ENCODE measurements at places on chromosomes 7 and 10.

DNA sequence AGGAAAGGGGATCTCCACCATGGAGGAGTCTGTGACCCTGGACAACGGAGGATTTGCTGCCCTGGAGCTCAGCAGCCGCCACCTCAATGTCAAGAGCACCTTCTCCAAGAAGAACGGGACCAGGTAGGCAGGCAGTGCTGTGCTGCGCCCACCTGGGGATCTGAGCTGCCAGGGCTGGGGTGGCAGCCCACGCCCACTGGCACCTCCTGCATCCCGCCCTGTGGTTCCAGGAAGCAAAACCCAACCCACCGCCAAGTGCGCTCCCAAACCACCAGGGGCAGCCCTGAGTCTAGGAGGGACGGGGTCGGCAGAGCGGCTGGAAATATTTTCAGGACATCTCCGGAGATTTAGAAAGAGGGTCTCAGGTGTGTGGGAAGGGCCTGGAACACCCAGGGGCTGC is 440.3 kb upstream of the FOXK1 start:
- no peak for DNase-seq

DNA sequence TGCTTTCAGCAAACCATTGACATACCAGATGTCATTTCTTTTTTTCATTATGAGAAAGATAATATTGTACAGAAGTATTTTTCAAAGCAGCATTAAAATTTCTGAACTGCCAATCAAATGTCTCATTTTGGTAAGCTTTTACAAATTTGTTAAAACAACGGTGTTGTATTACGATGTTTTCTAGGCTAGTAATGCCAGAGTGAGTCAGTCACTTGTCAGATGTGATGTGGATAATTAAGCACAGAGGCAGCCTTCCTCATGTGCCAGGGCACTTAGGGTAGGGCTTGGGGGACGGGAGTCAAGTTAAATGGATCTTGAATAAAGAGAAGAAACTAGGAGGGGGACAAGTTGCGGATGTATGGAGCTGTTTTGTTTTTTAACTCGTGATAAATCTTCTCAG is 10.1 kb downstream of the PSTK start:
- no peak for DNase-seq

DNA sequence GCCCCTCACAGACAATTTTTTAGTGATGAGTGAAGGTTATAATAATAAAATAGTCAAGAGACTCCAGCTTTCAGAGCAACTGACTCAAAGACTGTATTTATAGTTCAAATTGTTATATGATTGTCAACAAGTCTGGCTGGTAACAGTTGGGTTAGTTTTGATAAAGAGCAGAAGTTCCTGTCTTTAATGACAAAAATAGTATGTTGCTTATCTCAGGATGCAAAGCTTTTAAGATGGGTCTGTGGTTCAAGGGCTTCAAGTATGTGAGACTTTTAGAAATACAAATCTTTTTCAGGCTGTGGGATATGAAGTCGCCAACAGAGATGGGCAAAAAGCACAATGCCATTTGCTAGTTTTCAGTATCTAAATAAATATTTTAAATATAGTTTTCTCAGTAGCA is 118.4 kb downstream of the ABCA13 start:
- no peak for DNase-seq

GRCh38 chr10:95217476-95217875 is 23.4 kb downstream of the ACSM6 start:
- DNase-seq: no peak

DNA sequence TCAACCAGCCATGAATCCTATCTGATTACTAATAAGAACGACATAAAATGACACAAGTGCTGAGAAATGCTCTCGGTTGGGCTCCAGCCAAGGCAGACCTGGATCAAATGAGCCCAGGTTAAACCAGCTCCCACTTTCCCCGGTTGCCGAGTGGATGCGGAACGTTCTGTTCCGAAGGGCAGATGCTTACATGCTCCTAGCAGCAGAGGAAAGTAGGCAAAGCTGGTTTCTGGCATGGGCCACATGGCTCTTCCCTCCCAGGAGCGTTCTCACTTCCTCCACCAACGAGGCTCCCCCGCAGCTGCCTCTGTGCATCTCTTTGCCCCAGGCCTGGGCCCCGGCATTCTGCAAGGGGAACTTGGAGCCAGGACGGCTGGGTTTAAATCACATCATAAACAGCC is 61.8 kb upstream of the SDK1 start:
- DNase-seq: no peak

- DNase-seq: no peak
These were observed 63.7 kb downstream of the CARD11 start for GRCh38 chr7:2979951-2980350.

- DNase-seq: no peak
These were observed 49.2 kb upstream of the ZMIZ1 start for GRCh38 chr10:79019441-79020014.

DNA sequence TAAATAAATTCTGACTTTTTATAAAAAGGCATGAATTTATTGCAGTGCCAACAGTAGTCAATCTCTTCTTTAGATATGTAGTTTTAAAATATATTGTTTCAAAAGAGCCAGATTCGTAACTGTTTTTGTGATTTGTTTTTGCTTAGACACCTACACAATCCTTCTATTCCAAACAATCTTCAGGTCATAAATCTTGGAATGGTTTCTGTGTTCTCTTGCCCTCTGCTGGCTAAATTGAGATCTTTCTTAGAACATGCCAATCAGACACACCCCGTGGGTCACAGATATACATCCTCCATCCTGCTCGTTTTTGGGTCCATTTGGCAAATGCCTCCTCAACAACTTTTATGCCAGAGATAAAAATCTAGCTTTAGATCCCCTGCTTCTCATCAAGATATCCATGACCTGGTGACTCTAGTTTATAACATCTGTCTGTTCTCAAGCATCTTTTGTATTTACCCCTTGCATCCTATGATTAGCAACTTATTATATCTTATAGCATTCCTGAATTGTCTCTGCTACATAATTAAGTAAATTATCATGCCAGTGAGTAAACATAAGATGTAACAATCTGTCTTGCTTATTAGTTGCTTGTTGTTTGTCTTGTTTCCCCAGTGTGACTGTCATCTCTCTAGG is 35.3 kb upstream of the IFRD1 start:
- no peak for DNase-seq

DNA sequence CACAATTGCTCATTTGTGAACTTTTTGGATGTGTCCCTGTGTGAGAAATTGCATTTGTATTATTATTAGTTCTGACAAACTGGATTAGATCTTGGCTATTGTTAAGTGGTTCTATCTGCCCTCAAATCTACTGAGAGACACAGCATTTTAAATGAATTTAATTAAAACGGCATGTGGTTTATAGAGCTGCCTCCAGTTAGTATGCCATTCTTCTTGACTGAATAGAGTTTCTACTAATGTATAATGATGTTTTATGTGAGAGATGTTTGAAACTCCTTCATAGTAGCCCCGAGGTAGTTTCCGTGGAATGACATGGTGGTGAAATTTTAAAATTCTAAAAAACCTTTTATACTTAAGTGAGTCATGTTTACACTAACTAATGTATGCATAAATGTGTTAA is 110.9 kb downstream of the DYNC1I1 start:
- no peak for DNase-seq

- DNase-seq: no peak
These were observed 231.3 kb upstream of the KLF6 start for GRCh38 chr10:4016214-4016740.
